T-helper 2 cell (primary cell): ENCODE measurements at places on chromosomes 3 and 15.

DNA sequence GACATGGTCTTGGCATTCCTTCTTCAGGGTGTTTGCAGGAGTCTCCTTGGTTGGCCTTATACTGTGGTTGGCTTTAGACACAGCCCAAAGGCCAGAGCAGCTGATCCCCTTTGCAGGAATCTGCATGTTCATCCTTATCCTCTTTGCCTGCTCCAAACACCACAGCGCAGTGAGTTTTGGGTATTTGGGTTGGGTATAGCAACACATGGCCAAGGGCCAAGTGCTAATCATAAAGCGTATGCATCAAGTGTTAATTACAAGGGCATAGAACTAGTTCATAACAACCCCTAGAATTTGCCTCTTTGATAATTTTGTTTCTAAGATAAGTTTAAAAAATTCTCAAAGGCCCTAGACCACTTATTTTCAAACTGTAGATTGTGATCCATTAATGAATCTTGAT lies 11.8 kb downstream of the SLC28A2 start:
- DNase-seq, result no peak

DNA sequence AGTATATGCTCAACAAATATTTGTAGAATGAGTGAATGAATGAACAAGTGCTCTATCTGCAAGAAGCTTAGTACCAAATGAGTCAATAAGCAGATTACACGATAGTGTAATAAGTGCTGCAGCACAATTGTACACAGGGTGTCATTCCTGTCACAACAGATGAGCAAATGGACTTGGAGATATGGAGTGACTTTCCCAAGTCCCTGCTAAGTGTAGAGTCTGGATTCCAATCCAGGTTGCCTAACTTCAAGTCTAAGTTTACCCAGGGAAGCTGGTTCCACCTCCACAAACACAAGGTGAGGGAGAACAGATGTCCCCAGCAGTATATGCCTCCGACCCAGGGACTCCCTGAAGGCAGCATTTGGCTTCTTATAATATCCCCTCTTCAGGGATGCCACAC lies 77.7 kb upstream of the RAD18 start:
- no peak for DNase-seq

GRCh38 chr3:134350861-134351311 lies 23.4 kb downstream of the AMOTL2 start:
- DNase-seq, result no peak

DNA sequence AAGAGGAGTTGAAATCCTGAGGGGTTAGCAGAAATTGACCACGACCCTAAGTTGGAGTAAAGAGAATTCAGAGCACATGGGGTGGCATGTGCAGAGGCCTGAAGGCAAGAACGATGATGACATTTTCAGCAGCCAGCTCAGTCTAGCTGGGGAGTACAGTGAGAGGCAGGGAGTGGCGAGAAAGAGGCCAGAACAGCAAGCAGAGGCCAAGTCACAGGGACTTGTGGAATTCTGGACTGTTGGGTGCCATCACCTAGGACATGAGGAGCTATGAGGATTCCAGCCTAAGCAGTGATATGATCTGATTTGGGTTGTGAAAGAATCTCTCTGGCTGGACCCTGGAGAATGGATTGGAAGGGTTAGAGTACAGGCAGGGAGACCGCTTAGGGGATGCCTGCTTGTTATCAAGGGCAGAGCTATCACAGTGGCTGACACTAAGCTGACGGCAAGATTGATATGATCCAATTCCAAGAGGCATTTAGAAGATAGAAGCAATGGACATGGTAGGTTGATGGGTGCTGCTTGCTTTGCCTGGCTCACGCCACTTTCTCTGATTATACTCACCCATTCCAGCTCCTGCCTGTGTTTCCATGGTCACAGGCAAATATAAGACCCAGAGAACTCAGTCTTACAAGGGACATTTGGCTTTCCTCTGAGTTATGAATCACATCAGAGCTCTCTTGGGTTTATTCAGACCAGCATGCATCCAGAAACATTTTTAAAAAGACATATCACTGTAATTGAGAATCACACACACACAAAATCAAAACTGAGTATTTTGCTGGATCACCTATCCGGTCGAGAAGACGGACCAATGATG lies 66.4 kb downstream of the LRTM1 start:
- no peak for DNase-seq

DNA sequence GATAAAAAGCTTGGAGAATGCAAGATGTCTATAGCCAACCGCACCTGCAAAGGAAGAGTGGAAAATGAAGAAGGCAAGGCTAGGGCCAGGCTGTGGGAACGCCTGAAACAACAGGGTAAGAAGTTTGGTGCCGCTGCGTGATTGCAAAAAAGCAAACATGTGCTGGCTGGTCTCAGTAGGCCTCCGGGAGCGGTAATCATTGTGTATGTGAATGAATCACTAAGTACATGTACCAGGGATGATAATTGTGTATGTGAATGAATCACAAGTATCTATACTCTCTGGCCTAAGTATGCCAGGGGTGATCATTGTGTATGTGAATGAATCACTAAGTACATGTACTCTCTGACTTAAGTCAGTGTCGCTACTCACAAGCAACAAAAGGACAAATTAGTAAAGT lies 40.3 kb upstream of the PARL start:
- no peak for DNase-seq

- no peak for DNase-seq
These were observed 42.8 kb downstream of the TLE3 start for GRCh38 chr15:70054884-70055387.

- DNase-seq, result no peak
These were observed 691 bp upstream of the FSIP1 start for GRCh38 chr15:39783244-39783820.

DNA sequence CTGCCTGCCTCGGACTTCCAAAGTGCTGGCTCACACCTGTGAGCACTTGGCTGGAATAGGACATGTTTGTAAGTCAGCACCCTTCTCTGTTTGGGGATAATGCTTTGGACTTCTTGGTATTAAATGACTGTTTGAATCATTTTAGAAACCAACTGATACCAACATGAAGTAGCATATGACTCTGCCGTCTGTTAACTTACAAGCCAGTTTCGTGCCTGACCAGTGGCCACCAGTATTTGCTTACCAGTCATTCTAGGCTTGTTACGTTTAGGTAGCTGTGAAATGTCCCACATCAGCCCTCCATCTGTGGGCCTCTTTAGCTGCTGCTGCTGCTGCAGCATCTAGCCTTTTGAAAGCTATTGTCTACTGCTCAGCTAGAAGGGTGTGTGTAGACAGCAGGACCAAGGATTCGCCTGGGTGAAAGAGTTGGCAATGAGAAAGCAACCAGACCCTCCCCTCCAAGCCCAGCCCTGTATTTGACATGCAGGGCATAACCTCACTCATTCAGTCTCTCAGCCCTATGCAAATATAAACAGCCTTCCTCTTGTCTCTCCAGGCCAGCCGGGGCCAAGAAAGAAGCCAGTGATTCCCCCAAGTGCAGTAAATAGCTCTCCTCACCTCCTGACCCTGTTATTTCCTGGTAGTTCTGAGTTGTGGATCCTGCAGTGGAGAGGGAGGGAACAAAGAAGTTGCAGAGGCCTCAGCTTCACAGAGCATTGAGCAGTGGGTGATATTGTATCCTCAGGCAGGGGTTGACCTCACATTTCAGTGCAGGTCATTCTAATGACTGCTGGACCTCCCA lies 51.0 kb downstream of the NKIRAS1 start:
- no peak for DNase-seq
